ENCODE measurements at places on chromosomes 5 and 9.

- no peak for DNase-seq
These were observed 150.0 kb upstream of the IRX2 start for GRCh38 chr5:2901511-2901910.

GRCh38 chr9:72334658-72335337, 30.2 kb downstream of the ZFAND5 start:
- DNase-seq = no peak

DNA sequence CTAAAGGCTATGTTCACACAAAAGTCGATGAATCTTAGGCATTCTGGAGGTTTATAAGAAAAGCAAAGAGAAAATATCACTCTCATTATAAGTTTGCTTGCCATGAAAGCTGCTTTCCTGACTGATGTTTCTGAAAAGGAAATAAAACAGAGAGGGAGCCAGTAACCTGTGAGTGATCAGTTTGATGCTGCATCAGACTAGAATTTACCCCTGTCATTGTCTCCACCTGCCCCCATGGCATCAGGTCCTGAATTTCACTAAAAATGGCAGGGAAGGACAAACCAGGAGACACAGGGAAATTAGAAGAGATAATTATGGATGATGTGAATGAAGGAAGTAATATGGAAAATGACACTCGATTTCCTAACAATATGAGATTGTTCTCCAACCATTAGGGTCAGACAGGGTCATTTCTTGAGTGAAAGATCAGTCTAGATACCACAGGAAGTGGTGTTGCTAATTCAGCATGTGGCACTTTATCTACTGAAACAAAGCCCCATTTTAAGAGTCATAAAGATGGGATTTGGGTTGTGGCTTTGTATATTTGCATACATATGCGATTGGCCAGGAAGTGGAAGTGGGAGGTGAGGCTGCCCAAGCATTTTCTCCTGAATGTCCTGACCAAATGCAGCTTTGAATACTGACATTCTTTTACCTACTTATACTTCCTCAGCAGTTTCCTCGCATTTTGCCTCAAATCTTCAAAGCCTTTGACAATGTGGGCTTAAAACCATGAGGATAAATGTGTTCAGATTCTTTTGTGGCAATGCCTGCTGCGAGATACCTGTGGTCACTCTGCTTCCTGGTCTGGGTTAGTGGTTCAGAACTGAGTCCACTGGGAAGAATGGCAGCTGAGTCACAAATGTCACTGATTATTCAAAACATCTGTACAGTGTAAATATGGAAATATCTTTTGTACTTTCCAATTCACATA, 29.7 kb downstream of the MEGF10 start:
- DNase-seq = no peak

DNA sequence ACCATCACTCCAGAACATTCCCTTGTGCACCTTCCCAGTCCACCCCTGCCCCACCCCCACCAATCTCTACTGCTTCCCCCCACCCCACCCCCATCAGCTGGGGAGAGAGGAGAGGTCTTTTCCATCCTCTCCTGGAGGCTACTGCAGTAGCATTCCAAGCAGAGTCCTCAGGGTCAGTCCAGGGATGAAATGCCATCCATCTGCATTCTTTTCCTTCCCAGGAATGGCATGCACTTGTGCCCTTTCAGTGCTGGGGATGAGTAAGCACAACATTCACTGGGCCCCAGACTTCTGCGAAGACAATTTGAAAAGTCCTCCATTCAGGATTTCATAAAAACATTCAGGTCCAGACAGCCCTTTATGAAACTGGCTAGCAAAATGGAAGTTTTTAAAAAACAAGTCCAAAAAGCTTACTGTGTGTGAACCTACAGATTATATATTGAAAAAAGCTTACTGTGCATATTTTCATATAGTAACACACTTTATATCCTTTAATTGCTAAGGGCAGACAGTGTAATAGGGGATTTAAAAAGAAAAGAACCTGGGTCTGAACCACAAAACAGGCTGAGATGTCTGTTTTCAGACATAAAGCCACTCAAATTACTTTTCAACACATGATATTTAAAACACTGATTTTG, 50.0 kb upstream of the GOLPH3 start:
- DNase-seq = no peak

DNA sequence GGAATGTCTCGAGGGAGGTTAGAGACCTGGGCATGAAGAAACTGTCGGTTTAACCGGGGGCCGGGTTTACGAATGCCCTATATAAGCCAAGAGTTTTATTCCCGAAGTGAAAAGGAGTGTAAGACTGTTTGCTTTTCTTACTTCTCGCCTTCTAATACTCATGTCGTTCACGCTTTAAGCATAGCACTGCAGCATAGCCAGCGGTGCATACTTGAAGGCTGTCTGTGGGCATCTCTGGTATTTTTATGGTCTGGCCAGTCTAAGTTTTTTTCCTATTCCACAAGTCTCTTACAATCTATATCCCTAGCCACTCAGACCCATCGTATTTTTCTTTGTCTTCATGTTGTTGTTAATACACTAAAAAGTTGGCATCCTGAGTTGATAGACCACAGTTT, 1.2 kb downstream of the UHRF2 start:
- no peak for DNase-seq

- no peak for DNase-seq
These were observed 158.6 kb downstream of the GLIS3 start for GRCh38 chr9:4141296-4141695.

GRCh38 chr5:134345996-134346395, 21.0 kb downstream of the CDKL3 start:
- no peak for DNase-seq

GRCh38 chr9:16191691-16192402, 639.0 kb downstream of the CCDC171 start:
- peak; percentile 86 for DNase-seq

Data from NCI-H446 (cell line).